ENCODE measurements at places on chromosomes 5 and 9. TPM values are rescaled to one million over a fixed set of nuclear protein-coding genes. Genes with fewer than 3 reads are reported as not detected.

GABRA6 gene
- total RNA-seq: not detected

ZNF883 gene
- total RNA-seq: 0.60 TPM

UTP15 gene
- 72.9 TPM for total RNA-seq

TMEM38B gene
- total RNA-seq: 22.7 TPM

PCDHGA3 gene
- total RNA-seq: not detected

SPINK4 gene
- not detected for total RNA-seq

ROPN1L gene
- 0.18 TPM for total RNA-seq

C9orf50 gene
- not detected for total RNA-seq

SPAAR gene
- total RNA-seq: not detected

RNF14 gene
- 37.9 TPM for total RNA-seq

CCDC192 gene
- total RNA-seq: not detected

ROR2 gene
- 0.11 TPM for total RNA-seq

CSF1R gene
- 0.26 TPM for total RNA-seq

CCL28 gene
- 6.3 TPM for total RNA-seq

C1QTNF2 gene
- total RNA-seq: not detected

SHLD3 gene
- 7.6 TPM for total RNA-seq

IL4 gene
- total RNA-seq: 18.5 TPM

SLC34A3 gene
- total RNA-seq: not detected

TRIM36 gene
- total RNA-seq: not detected

HTR4 gene
- total RNA-seq: not detected

LCNL1 gene
- total RNA-seq: not detected

DRD1 gene
- total RNA-seq: not detected

QRFP gene
- total RNA-seq: not detected

DYNC2I2 gene
- total RNA-seq: 27.4 TPM

TRPM6 gene
- total RNA-seq: 0.05 TPM

OLFML2A gene
- not detected for total RNA-seq

CCDC69 gene
- total RNA-seq: 20.0 TPM

NTRK2 gene
- total RNA-seq: 0.82 TPM

TEX48 gene
- not detected for total RNA-seq

CSF2 gene
- 283 TPM for total RNA-seq

PCDHB14 gene
- total RNA-seq: 0.08 TPM

GRIN1 gene
- not detected for total RNA-seq

IL9 gene
- 74.3 TPM for total RNA-seq

PCDHB6 gene
- total RNA-seq: 0.05 TPM

DOCK2 gene
- total RNA-seq: 132 TPM

PCDHA1 gene
- total RNA-seq: not detected

DMRTA1 gene
- not detected for total RNA-seq

PDE8B gene
- not detected for total RNA-seq

GFI1B gene
- total RNA-seq: 0.56 TPM

SH2D3C gene
- 7.0 TPM for total RNA-seq

PKD2L2 gene
- not detected for total RNA-seq

GABRA1 gene
- total RNA-seq: not detected

PAPPA gene
- 0.22 TPM for total RNA-seq

DPYSL3 gene
- total RNA-seq: 0.30 TPM

TTC39B gene
- 11.7 TPM for total RNA-seq

PCDHB4 gene
- not detected for total RNA-seq

LPAR1 gene
- total RNA-seq: 0.13 TPM

PAEP gene
- not detected for total RNA-seq

MARVELD2 gene
- 0.48 TPM for total RNA-seq

ADAMTS6 gene
- total RNA-seq: 0.27 TPM

MRRF gene
- total RNA-seq: 93.0 TPM

CCIN gene
- total RNA-seq: not detected

GLRX gene
- total RNA-seq: 12.8 TPM

IER5L gene
- total RNA-seq: 1.6 TPM

All from activated T-cell treated with anti-CD3 and anti-CD28 coated beads, Interleukin-2, amount 50 U/mL, for 4 hours (primary cell).